H54 (cell line): ENCODE measurements at places on chromosomes 5 and 9.

- no peak for DNase-seq
Measured at GRCh38 chr5:53023969-53024368, 34.8 kb downstream of the ITGA2 start.

DNA sequence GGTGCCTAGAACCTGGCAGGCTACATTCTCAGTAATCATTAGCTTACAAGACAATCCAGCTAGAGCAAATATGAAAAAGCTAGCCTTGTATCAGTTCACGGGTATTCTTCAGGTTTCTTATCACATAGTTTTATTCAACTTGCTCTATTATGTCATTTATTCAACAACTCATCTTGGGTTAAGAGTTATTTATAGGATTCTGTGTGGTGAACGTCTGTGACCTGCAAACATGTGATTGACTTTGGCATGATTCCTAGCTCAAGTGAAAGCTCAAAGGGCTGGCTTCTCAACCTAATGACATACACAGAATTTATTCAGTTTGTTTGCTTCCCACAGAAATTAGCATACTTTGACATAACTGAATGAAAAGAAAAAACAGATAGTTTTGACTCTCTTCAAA lies 173.1 kb downstream of the PLPPR1 start:
- no peak for DNase-seq

DNA sequence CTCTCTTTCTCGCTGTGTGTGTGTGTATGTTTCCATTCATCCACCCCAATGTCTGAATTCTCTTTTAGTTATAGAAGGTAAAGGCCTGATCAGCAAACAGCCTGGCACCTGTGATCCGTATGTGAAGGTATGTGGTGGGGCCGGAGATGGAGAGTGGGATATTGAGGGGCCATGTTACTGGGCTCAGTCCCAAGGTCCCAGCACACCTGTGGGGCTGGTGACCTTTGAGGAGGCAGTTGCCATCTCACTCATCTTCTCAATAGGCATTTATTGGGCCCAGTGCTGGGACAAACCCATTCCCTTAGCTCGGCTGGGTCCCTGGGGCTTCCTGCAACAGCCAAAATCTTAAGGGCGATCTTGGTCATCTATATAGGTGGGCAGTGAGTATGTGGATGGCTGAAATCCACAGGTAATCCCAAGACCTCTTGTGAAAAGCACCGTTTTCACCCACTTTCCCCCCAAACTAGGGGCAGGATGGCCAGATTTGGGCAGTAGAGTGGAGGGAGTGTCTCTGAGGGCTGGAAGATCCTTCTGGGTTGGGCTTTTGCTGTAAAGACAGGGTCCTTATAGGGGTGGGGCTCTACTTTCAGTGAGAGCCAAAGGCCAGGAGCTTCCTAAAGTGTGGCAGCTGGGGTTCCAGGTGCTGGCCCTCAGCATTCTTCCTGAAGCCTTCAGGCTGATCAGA lies 19.6 kb downstream of the RGS3 start:
- no peak for DNase-seq

DNA sequence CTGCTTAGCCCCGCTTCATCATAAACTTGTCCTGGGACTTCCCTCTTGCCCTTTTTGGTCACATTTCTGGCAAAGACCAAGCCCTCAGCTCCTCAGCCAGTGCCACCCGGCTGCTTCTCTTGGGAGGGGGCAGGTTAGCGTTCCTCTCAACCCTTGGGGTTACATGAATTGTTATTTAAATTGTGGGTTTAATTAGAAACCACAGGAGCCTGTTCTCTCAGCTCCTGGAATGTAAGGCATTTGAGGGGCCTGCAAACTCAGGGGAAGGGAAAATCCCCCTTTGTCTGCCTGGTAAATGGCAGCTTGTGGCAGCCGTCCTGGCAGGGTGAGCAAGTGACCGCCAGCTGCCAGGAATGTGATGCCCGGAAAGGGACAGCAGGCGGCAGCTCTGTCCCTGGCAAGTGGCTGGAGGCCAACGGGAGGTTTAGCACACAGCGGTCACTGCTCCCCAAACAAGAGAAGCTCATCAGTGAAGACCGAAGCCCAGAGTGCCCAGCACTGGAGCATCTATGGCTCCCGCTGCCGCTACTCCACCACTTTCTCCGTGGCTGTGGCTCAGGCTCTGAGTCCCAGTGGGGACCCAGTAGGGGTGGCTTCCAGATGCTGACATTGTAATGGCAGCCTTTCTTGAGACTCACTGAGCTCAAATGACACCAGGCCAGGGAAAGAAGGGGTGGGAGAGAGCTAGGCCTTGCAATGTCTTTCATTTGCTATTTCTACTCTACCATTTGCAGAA lies 51.7 kb downstream of the SHB start:
- peak; percentile 22 for DNase-seq

GRCh38 chr9:98962861-98963260 lies 19.2 kb downstream of the COL15A1 start:
- DNase-seq: no peak

DNA sequence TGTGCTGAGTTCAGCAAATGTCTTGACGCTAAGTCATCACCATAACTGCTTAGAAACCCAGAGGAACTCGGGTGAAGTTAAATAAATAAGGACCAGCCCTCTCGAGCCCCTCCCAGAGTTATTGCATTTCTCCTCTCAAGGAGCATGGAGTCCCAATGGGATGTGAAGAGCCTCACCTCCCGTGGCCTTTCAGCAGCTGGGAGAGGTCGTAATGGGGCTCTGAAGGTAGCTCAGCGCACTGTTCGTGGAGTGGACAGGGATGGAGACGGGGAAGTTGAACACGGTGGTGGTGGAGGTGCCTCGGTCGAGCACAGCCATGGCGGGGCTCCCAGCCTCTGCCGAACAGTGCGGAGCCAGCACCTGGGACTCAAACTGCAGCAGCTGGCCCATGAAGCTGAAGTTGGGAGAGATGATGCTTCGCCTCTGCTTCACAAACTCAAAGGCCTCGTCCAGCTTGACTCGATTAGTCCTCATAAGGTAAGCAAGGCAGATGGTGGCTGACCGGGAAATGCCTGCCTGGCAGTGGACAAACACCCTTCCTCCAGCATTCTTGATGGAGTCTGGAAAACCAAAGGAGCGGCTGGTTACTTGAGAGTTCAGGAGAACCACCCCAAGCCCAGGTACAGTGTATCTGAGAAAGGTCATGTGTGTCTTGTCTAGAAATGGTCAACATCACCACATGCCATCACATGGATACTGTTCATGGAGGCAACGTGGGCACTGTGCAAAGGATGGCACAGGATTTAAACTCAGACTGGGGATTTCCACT lies 2.2 kb downstream of the DUSP1 start:
- no peak for DNase-seq

- peak; percentile 11 for DNase-seq
Measured at GRCh38 chr5:111453747-111454146, 58.6 kb downstream of the STARD4 start.

DNA sequence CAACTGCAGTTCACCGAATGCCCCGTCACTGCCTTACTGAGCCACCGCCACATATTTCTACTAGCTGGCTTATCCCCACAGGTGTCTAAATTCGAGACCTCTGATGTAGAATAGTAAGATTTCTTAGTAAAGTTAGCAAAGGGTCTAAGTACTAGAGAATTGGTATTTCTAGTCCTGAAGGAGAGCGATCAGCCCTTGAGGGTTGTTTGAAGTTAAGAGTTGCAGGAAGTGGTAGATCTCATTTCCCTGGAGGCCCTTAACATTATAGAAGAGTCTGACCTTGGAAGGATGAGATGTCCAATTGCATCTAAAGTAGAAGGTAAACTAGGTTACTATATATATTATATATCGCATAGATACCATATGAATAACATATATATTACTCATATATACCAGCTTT lies 451.8 kb downstream of the CCDC171 start:
- no peak for DNase-seq
